ENCODE measurements at places on chromosomes 13 and 19.

GRCh38 chr13:41666644-41667043 lies 209.3 kb downstream of the RGCC start:
- no peak for DNase-seq

- DNase-seq: peak; percentile 28
These were observed 826.7 kb downstream of the DIAPH3 start for GRCh38 chr13:59337070-59337469.

- peak; percentile 91 for DNase-seq
These were observed 2.2 kb downstream of the HIF3A start for GRCh38 chr19:46299004-46299509.

DNA sequence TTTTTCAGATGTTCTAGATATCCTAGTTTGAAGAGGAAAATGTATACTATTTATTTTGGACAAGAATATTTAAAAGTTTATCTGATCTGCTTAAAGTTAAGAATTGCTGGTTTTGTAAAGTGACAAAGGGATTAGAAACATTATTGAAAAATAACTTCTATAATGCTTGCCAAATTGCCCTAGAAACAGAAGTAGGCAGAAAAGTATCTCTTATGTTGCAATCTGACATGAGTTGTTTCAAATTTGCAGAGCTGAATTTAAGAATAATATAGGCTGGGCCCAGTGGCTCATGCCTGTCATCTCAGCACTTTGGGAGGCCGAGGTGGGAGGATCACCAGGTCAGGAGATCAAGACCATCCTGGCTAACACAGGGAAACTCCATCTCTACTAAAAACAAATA lies 777.1 kb downstream of the LIG4 start:
- DNase-seq: no peak

GRCh38 chr19:20423381-20424197 lies 142.0 kb downstream of the ZNF737 start:
- peak; percentile 64 for DNase-seq

GRCh38 chr19:46392252-46392801 lies 21.0 kb downstream of the CCDC8 start:
- peak; percentile 88 for DNase-seq

GRCh38 chr13:23965346-23965745 lies 68.0 kb upstream of the C1QTNF9B start:
- no peak for DNase-seq

DNA sequence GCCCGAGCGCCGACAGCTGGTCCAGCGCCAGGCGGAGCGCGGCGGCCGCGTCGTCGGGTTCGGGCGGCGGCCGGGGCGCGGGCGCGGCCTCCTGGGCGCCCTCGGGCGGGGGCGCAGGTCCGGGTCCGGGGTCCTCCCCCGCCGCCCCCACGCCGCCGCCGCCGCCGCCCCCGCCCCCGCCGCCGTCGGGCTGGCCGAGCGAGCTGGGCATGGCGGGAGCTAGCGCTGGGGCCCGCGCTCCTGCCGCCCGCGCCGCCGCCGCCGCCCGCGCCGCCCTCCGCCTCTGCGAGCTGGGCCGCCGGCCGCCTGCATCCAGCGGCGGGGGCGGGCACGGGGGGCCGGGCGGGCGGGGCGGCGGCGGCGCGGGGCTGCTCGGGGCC lies 287 bp downstream of the MEX3D start:
- no peak for DNase-seq

GRCh38 chr19:33406521-33407139 lies 33.1 kb downstream of the CEBPG start:
- peak; percentile 62 for DNase-seq

GRCh38 chr13:80036845-80037504 lies 304.0 kb downstream of the SPRY2 start:
- DNase-seq: no peak

DNA sequence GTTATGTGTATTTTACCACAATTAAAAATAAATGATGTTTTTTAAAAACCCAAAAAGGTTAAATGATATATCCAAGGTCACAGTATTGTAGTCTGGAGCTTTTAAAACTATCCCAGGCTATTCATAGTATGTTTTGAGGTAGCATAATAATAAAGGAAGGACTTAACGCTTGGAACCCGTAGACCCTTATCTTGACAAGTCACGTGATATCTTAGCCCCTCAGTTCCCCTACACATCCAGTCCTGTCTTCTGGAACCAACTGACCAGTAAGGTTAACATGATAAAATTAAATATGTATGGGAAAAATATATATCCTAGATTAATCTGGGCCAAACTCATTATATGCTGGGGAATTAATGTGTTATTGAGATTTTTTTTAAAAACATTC lies 142.2 kb downstream of the RXFP2 start:
- no peak for DNase-seq

GRCh38 chr13:40241125-40241798 lies 425.2 kb downstream of the FOXO1 start:
- no peak for DNase-seq

- no peak for DNase-seq
These were observed 11.5 kb downstream of the BEST2 start for GRCh38 chr19:12763100-12763499.

- no peak for DNase-seq
These were observed 243.5 kb downstream of the LMO7 start for GRCh38 chr13:75879656-75880055.

GRCh38 chr13:98522371-98522770 lies 54.5 kb downstream of the STK24 start:
- DNase-seq: no peak

DNA sequence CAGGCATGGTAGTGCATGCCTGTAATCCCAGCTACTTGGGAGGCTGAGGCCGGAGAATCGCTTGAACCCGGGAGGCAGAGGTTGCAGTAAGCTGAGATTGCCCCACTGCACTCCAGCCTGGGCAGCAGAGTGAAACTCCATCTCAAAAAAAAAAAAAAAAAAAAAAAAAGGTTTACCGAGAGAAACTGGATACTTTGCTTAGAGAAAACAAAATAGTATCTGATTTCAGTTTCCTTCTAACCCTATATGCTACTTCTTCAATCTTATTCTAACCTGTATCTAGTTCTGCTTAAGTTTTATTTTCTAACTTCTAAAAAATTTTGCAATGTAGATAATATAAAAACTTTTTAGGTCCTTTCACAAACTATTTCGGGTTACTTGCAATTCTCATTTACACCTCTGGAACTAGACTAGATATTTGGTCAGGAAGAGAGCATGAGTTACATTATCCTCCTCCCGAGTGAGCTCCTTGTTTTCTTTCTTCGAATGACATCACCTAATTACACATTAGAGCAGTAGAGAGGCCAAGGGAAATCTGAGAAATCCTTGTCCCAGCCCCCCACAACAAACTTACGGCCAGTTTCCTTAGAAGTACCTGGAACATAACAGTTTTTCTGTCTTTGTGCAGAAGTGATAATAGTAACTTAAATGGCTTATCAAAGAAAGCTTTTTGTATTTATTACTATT lies 128.9 kb downstream of the B3GLCT start:
- DNase-seq: no peak

DNA sequence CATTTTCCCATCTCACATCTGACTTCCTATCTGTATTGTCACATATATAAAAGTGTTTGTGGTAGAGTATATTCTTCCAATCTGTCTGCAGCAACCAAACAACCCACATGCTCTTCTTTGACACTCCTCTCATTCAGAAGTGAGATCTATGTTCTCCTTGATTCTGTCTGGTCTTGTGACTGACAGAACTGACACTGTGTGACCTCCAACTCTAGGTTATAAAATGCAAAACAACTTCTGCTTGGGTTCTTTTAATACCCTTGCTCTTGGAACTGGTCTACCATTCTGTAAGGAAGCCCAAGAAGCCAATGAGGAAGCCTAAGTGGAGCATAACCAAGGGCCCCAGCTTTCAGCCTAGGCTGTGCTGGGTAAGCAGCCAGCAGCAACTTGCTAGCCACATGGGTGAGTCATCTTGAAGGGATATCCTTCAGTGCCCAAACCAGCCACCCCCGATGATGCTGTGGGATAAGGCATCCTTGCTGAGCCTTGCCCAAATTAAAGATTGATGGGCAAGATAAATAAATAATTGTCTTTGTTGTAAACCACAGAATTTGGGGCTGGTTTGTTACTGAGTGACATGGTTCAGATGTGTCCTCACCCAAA lies 18.4 kb upstream of the ITM2B start:
- no peak for DNase-seq

GRCh38 chr13:99418103-99418842 lies 83.0 kb upstream of the TM9SF2 start:
- no peak for DNase-seq

DNA sequence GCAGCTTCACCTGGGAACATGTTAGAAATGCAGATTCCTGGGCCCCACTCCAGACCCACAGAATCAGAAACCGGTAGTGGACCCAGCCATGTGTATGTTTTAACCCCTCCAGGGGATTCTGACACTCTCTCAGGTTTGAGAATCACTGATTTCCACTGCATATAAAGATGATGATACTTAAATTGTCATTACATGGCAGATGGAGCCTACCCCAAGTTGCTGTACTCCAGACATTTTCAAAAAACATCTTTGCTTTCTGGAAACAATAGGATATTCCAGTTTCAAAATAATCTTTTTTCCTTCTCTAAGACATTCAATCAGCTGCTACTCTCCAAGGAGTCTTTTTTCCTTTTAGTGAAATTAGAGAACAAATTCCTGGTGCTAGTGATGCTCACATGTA lies 48.6 kb upstream of the RGCC start:
- DNase-seq: no peak

DNA sequence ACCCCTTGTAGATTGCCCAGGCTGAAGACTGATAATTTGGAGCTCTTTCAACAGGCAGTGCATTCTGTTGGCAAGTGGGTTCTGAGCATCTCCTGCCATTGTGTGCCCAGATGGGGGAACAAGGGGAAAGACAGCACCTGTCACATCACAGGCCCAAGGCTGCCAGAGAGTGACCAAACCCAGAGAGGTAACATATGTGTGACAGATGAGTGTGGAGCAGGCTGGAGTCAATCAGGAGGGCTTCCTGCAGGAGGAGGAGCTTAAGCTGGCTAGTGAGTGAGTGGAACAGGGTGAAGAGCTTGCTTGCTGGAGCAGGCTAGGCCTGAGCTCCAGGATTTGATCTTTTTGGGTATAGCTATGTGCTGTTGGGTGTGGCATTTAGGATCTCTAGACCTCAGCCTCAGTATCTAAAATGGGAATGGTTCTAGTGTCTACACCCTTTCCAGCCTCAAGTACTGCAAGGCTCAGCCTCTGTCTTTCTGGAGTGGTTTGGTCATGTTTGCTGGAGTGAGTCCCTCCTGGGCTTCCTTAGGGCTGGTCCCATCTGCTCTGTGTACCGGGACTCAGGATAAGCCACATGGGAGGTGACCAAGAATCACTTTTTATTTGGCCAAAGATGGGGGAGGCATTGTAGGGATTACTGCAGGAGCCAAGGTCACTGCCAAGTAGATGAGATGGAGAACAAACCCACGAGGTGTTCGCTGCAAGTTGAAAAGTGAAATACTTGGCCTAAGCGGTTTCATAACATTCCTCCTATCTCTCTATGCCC lies 152.4 kb upstream of the TSHZ3 start:
- DNase-seq: no peak

- DNase-seq: no peak
These were observed 18.8 kb upstream of the GAS6 start for GRCh38 chr13:113882716-113883115.

DNA sequence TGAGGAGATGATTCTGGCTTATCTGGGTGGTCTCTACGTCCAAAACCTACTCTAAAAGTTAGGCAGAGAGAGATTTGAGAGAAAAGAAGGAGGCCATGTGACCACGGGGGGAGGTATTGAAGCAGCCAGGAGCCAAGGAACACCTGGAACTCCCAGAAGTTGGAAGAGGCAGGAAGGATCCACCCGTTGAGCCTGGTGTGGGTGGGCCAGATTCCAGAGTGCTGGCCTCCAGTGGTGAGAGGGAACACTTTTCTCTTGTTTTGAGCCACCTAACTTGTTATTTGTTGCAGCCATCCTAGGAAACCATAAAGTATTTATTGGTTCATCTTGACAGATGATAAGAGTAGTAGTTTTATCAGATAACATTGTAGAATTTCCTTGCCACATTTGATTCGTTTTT lies 396.9 kb downstream of the MYO16 start:
- DNase-seq: no peak

- no peak for DNase-seq
These were observed 871 bp upstream of the CCER2 start for GRCh38 chr19:38912600-38913514.

DNA sequence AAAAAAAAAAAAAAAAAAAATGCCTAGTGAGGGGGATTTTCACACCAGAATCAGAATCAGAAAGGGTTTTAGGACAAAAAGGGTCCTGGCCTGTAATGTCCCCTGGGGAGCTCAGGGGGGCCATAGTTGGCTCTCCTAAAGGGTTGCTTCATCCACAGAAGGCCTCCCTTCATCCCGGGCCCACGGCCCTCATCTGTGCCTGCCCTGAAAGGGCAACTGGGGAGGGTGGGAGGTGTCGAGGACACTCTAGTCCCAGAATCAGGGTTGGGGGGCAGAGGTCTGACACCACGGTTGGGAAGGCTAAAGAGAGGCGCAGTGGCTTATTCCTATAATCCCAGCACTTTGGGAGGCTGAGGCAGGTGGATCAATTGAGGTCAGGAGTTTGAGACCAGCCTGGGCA lies 22.5 kb upstream of the ZNRF4 start:
- DNase-seq: no peak

GRCh38 chr19:43674183-43674582 lies 4.2 kb upstream of the PLAUR start:
- no peak for DNase-seq

GRCh38 chr19:6045108-6045507 lies 65.2 kb downstream of the RFX2 start:
- DNase-seq: no peak

GRCh38 chr13:78758549-78758948 lies 99.6 kb upstream of the OBI1 start:
- no peak for DNase-seq

GRCh38 chr19:53947624-53948023 lies 15.1 kb upstream of the CACNG8 start:
- DNase-seq: no peak

DNA sequence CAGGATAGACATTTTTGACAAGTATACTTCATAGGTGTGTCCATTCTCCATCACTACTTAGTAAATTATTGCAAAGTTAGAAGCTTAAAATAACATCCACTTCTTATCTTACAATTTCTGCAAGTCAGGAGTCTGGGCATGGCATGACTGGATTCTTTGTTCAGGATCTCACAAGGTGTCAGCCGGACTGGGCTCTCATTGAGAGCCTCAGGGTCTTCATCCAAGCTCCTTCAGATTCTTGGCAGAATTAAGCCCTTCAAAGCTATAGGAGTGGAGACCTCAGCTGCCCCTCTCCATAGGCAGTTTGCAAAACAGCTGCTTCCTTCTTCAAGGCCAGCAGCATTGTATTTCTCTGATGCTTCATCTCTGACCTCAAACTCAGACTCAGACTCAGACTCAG lies 9.1 kb upstream of the SIN3B start:
- DNase-seq: no peak

- no peak for DNase-seq
These were observed 31.0 kb downstream of the PTPRS start for GRCh38 chr19:5309438-5310204.

DNA sequence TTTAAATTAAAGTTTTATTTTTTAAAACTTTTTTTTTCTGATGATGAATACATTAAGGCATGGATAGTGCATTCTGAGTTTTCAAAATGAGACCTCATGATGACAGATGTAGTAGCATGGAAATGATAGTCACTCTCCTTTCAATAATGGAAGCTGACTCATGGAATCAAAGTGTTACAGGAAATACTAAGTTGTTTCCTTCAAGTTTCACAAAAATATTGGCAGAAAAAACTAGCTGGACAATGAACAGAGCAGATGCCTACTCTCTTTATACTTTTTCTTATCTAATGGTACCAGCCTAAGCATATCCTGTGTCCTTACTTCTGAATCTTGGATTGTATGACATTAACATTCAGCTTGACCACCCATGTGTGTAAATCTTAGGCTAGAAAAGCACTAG lies 1337.3 kb downstream of the PCDH9 start:
- peak; percentile 5 for DNase-seq

Measured in fibroblast of skin of scalp (primary cell).